ENCODE measurements at places on chromosomes 13 and 19. TPM values are rescaled to one million over a fixed set of nuclear protein-coding genes. Genes with fewer than 3 reads are reported as not detected.

FOSB gene
- 3.6 TPM for total RNA-seq

DNA sequence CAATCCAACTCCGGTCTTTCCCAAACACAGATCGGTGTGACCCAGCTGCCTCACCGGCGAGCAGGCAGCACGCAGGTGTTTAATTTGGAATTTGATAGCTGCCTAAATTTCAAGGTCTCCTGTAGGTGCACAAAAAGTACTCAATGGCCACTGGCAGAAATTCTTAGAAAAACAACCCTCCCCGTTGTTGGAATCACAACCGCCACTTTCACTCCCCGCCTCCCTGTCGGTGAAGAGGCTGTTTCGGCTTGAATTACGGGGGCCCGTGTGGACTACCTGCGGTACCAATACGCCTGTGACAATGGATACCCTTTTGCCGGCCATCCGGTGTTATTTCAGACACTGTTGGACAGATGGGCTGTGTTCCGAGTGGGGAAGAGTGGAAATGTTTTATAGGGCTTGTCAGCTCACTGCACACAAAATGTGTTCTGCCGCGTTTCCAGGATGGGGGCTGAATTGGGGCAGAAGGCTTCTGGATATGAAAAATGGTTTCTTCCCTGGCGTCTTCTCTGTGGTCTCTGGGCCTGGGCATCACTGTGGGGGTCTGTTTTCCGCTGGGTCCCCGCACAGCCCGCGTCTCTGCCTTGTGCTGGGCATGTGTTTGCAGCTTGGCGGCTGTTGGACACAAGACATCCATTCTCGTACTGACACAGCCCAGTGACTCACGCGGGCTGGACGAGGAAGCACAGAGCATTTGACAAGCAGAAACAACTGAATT lies 45.4 kb downstream of the ZIC5 start:
- peak; percentile 62 for DNase-seq

CEACAM4 gene
- total RNA-seq, result not detected

CLEC4M gene
- not detected for total RNA-seq

DNA sequence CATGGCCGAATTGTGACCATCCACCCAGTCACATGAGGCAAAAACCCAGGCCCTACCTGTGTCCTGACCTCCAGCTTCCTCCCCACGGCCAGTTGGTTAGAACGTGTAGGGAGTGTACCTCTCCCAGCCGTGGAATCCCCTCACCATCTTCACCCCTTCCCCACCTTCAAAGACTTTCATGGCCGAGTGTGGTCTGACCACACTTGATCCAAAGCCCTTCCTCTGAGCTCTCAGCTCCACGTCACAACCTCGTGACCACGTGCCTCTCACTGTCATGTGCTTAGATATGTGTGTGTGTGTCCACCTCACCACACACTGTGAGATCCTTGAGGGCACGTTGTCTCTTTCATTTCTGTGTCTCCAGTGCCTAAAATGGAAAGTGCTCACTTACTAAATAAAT lies 48.6 kb upstream of the UBE2L5 start:
- DNase-seq, result no peak

DNA sequence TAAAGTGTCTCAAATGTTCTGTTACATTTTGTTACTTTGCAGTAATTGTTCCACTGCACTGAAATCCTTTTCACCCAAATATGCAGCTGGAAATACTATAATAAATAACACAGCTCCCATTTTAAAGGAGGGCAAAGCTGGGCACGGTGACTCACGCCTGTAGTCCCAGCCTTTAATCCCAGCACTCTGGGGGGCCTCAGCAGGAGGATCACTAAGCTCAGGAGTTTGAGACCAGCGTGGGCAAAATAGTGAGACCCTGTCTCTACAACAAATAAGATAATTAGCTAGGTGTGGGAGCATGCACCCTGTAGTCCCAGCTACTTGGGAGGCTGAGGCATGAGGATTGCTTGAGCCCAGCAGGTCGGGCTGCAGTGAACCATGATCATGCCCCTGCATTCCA lies 7.5 kb upstream of the UBAC2 start:
- no peak for DNase-seq

DNA sequence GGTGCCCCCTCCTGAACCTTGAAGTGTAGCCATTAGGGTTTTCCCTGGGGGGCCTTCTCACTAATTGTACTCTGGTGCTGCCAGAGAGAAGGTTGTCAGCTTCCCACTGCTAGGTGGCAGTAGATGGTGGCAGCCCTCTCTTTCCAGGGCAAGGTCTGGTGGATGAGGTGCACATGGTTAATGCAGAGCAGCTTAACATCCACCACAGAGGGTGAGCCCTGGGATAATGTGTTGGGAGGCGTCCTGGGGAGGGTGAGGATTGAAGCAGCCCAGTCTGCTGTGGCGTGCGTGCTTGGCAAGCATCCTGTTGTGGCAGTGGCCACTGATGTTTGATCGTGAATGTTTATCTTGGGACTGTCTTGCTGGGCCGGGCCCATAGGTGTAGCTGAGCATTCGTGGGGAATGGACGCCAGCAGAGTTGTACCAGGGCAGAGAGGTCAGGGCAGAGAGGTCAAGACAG lies 5.8 kb downstream of the EGLN2 start:
- DNase-seq, result no peak

Data from bronchial epithelial cell (primary cell).